ENCODE measurements at places on chromosomes 2 and 18.

GRCh38 chr2:227906991-227907390 lies 35.6 kb downstream of the DAW1 start:
- no peak for DNase-seq

- DNase-seq, result no peak
Observed at GRCh38 chr2:108022628-108023027, 36.3 kb downstream of the SLC5A7 start.

GRCh38 chr2:56132138-56132537 lies 51.7 kb upstream of the CCDC85A start:
- peak; percentile 38 for DNase-seq

- DNase-seq, result no peak
Observed at GRCh38 chr2:109411640-109412325, 202.0 kb downstream of the SEPTIN10 start.

DNA sequence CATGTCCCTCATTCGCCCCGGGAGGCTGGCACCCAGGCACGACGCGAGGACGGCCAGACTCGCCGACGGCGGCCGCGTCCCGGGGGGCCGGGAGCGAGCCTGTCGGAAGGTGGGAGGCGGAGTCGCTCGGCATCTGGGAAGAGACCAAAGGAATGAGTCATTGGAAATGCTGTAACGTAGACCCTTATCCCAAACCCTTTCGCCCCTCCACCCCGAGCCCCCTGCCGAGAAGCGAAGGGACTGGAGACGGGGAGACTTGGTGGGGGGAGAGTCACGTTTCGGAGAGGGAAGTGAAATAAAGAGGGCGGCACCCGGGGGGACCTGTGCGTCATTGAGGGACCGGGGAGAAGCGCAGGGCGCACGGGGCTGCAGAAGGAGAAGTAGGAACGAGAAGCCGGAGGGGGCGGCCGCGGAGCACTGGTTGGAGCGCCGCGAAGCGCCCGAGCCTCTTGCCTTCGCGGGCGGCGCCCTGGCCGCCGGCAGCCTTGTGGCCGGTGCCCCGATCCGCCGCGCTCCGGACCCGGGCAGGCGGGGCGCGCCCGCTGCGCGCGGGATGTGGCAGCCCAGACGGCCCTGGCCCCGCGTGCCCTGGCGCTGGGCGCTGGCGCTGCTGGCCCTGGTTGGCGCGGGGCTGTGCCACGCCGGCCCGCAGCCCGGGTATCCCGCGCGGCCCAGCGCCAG lies at the start of gene EMILIN2:
Gene EMILIN2, plus strand, starts transcription at position 371 of the 681 bp plus-strand sequence. Its CDS starts 183 bp downstream, at position 554.
- peak; percentile 93 for DNase-seq

- no peak for DNase-seq
Observed at GRCh38 chr2:42961385-42961811, 169.0 kb upstream of the HAAO start.

GRCh38 chr2:39537150-39537549 lies 100.1 kb upstream of the MAP4K3 start:
- no peak for DNase-seq

GRCh38 chr2:137837830-137838229 lies 126.4 kb upstream of the HNMT start:
- no peak for DNase-seq

GRCh38 chr2:11068079-11068741 lies 87.1 kb upstream of the SLC66A3 start:
- DNase-seq, result no peak

DNA sequence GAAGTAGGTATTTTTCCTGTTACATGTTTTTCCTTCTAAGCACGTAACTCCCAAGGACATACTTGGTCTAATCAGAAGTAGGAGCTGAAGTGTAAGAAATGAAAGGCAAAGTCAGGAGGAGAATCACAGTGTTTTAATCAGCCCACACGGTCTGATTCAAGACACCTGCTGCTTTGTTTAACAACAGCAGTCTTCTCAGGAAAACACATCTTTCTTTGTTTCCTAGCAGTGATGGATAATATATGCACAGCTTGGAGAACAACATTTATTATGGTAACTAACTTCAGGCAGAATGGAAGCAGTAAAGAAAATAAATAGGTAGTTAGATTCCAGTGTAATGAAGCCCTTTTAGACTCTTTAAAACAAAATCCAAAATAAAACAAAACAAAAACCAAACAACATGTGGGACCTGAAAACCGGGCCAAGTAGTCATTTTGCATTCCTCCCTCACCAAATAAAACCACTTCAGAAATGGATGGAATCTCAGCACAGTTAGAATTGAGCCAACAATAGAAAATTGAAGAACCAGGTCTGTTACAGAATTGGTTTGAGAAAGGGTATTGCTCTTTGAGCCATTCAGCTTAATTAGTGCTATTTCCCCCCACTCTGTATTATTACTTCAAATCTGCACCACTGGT lies 61.1 kb upstream of the UGP2 start:
- DNase-seq, result no peak

- no peak for DNase-seq
Observed at GRCh38 chr2:28341208-28341891, 51.3 kb upstream of the FOSL2 start.

DNA sequence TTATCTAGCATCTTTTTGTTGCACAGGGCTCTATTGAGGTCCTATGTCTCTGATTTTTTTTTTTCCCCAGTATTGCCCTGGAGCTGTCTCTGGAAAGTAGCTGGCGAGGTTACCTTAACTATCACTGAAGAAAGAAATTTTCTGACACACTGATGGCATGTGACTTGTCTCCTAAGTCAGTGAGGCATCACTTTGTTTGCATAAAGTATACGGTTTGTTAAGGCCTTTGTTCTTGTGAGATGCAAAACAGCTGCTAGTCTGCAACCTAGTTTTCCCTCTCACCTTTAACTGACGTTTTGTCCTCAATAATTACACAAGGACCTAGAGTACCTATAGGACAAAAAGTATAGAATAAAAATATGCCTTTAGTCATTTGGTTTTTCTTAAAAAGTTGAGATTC lies 41.8 kb downstream of the UBXN4 start:
- DNase-seq, result no peak

- DNase-seq, result no peak
Observed at GRCh38 chr18:21099442-21099841, 12.2 kb downstream of the ROCK1 start.

DNA sequence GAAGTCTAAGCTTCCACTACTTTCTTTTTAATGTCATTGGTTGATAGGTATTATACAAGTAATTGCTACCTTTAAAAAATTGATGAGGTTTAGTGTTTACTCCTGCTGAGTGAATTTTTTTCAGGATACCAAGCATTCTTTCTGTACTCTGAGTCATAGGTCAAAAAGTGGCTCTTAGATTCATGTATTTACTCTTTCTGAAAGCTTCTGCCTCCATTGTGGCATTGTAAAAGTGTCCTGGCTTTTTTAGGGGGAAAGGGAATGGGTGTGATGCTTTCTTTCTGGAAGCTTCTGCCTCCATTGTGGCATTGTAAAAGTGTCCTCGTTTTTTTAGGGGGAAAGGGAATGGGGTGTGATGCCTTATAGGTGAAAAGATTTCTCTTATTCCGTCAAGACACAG lies 286.5 kb downstream of the LPIN1 start:
- DNase-seq, result no peak

DNA sequence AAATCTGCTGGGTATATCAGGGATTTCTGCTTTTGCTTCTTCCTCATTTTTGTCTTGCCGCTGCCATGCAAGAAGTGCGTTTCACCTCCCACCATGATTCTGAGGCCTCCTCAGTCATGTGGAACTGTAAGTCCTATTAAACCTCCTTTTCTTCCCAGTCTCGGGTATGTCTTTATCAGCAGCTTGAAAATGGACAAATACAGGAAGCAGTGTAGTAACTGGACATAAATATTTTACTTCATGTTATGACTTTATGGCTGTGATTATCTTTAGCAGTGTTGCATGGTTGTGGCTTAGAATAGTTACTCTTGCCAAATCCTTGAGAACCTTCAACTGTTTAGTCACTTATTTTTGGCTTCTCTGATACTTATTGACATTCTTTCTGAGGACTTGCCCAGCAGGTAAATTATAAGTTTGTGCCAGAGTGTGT lies 66.2 kb upstream of the DLX2 start:
- peak; percentile 97 for DNase-seq

GRCh38 chr2:10884574-10884975 lies 27.2 kb upstream of the KCNF1 start:
- DNase-seq, result no peak

- no peak for DNase-seq
Observed at GRCh38 chr18:59505356-59505755, 146.3 kb upstream of the LMAN1 start.

GRCh38 chr2:71505086-71505769 lies 51.9 kb downstream of the DYSF start:
- no peak for DNase-seq

GRCh38 chr2:179129574-179130238 lies 79.8 kb upstream of the CCDC141 start:
- no peak for DNase-seq

- peak; percentile 9 for DNase-seq
Observed at GRCh38 chr2:15730545-15731212, 139.0 kb downstream of the DDX1 start.

DNA sequence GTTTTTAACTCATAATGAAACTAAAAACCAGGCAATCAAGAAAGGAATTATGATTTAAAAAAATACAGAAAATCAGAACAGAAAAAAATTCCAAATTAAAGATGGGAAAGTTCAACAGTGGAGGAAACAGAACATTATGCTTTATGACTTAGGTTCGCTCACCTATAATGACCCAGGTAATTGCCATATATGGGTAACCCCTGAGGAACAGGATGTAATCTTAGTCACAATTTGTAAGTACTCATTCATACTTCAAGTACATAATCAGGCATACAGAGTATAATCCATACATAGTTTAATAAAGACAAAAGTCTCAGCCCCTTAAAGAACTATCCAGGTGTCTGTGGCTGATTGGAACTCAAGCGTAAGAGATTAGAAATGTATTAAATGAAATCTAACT lies 159.6 kb downstream of the AFF3 start:
- DNase-seq, result no peak

GRCh38 chr2:178264211-178264610 lies 69.9 kb downstream of the OSBPL6 start:
- no peak for DNase-seq

GRCh38 chr2:160984426-160985077 lies 175.7 kb upstream of the TANK start:
- DNase-seq, result no peak

GRCh38 chr2:127092901-127093516 lies 13.9 kb downstream of the BIN1 start:
- no peak for DNase-seq

- DNase-seq, result peak; percentile 59
Observed at GRCh38 chr2:16626497-16626896, 39.1 kb downstream of the CYRIA start.

DNA sequence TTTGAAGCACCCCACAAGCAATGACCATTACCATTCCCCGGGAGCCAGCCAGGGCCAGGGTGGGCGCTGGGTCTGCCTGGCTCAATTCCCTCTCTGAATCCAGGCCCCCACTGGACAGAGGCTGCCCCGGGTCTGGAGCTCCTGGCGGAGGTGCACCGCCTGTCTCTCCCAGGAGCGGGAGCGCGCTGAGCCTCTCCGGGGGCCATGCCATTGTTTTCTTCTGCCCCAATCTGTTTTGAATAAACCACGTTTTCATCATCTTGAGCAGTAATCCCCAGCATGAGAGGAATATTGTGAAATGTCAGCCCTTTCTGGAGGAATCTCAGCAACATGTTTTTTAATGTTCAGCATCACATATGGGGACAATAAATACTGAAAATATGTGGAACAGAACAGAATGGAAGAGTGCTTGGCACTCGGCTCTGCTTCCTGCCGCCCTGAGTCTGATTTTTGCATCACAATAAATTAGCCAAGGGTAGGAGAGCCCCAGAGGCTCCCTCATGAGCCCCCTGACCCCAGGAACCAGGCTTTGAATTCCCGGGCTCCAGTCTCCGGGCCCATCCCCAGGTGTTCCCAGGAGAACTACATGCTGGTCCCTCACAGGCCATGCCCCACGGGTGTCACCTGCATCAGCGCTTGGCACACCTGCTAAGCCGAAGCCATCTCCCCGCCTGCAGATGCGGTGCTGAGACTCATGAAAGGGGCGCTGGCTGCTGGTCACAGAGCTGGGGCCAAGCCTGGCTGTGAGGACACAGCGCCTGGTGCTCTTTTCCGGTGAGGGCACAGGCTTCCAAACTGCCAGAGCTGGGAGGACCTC lies 88.8 kb downstream of the INHBB start:
- no peak for DNase-seq

- DNase-seq, result peak; percentile 39
Observed at GRCh38 chr2:130864830-130865800, 28.4 kb downstream of the ARHGEF4 start.

DNA sequence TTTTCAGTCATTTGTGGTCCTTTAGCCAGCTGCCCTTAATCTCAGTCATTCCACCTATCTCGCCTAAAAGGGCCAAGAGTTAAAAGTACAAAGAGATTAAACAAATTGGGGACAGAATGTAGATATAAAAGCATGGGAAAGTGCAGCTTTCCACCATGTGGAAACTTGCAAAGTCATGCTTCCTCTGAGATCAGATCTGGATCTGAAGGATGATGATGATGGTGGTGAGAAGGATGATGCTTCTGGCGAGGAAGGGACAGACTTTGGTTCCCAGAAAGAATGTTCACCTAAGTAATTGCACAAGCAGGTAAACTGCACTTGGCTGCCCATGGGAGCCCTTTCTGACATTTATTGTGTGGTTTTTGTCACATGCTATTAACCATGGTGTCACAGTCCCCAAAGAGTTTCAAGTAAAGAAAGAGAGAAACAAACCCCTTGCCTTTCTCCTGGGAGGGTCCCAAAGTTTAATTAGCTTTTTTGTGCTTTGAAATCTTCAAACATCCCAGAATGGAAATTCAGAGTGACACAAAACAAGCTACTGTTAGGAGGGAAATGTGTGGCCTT lies 34.7 kb downstream of the KLF7 start:
- no peak for DNase-seq

GRCh38 chr2:32718752-32719151 lies 90.9 kb downstream of the TTC27 start:
- no peak for DNase-seq

GRCh38 chr2:108813732-108814131 lies 27.2 kb downstream of the CCDC138 start:
- no peak for DNase-seq

DNA sequence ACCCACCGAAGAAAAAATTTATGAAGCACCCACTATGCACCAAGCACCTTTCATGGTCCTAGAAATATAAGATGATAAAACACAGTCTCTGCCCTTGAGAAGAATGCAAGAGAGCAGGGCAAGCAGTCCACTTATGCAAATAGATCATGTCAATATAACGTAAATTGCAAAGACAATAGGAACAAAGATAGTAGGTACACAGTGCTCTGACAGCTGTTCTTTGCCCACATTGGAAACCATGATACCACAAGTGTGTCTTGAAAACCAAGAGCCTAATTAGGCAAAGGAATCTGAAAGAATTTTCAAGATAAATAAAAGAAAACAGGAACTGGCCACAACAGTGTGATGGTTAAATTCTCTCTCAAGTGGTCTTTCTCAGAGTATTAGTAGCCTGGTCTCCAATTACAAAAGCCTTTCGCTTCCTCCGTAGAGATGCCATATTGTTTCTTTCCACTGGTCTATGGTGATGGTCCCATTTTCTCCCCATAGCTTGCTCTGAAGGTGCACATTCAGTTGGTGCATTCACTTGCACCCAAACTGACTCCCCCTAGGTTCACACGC lies 108.5 kb downstream of the VWC2L start:
- DNase-seq, result no peak

- no peak for DNase-seq
Observed at GRCh38 chr18:22188559-22189267, 19.3 kb downstream of the GATA6 start.
